Suprapubic skin (tissue), 4 donors: ENCODE measurements at places on chromosomes 4 and X. TPM values are rescaled to one million over a fixed set of nuclear protein-coding genes. Genes with fewer than 3 reads are reported as not detected.

- peaks cover 3% of the 10 kb centered on the region for H3K4me1 ChIP-seq
- H3K36me3 ChIP-seq, result no peaks in the 10 kb centered on the region
- H3K27me3 ChIP-seq, result no peaks in the 10 kb centered on the region
- H3K4me3 ChIP-seq, result no peak overlapping the region
- no peak for DNase-seq
These were observed 54.8 kb downstream of the TLL1 start for GRCh38 chr4:165927815-165928214.

GRCh38 chr4:92451782-92452181, 148.0 kb downstream of the GRID2 start:
- no peak overlapping the region for H3K27ac ChIP-seq
- H3K36me3 ChIP-seq, result no peaks in the 10 kb centered on the region
- DNase-seq, result no peak
- no peak overlapping the region for H3K4me3 ChIP-seq

DNA sequence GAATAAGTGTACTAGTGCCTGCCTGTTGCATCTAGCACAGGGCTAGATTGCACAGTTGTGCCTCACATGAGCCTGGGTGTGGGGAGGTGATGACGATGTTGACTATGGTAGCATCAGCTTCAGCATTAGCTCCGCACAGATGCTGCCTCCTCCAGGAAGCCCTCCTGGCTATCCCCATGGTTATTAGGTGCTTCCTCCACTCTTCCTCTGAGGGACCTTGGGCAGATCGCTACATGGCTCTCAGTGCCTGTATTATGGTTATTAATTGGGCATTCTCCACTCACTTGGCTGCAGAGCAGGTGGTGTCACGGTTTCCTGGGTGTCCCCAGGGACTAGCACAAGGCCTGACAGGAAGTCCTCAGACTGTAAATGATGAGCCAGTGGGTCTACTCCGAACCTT, 325.6 kb downstream of the ARHGAP10 start:
- H3K27ac ChIP-seq, result no peak overlapping the region
- H3K36me3 ChIP-seq, result no peaks in the 10 kb centered on the region
- no peak overlapping the region for H3K4me3 ChIP-seq
- H3K27me3 ChIP-seq, result no peaks in the 10 kb centered on the region
- DNase-seq, result no peak

Gene PF4V1
- not detected for total RNA-seq

- H3K27ac ChIP-seq, result no peak overlapping the region
- no peaks in the 10 kb centered on the region for H3K27me3 ChIP-seq
- no peaks in the 10 kb centered on the region for H3K4me1 ChIP-seq
- H3K4me3 ChIP-seq, result no peak overlapping the region
- H3K36me3 ChIP-seq, result no peaks in the 10 kb centered on the region
- DNase-seq, result no peak
These were observed 60.2 kb downstream of the KCNIP4 start for GRCh38 chr4:21888195-21888976.

- H3K27ac ChIP-seq, result no peak overlapping the region
- no peaks in the 10 kb centered on the region for H3K36me3 ChIP-seq
- H3K4me3 ChIP-seq, result no peak overlapping the region
- no peak for DNase-seq
- peaks cover 66% of the 10 kb centered on the region for H3K27me3 ChIP-seq
These were observed 66.8 kb upstream of the NKX1-1 start for GRCh38 chr4:1472911-1473518.

GRCh38 chr4:7797330-7797729, 142.3 kb downstream of the AFAP1 start:
- H3K27ac ChIP-seq, result no peak overlapping the region
- no peaks in the 10 kb centered on the region for H3K27me3 ChIP-seq
- no peaks in the 10 kb centered on the region for H3K4me1 ChIP-seq
- H3K36me3 ChIP-seq, result peaks cover 48% of the 10 kb centered on the region
- no peak overlapping the region for H3K4me3 ChIP-seq
- DNase-seq, result peak; percentile 23

DNA sequence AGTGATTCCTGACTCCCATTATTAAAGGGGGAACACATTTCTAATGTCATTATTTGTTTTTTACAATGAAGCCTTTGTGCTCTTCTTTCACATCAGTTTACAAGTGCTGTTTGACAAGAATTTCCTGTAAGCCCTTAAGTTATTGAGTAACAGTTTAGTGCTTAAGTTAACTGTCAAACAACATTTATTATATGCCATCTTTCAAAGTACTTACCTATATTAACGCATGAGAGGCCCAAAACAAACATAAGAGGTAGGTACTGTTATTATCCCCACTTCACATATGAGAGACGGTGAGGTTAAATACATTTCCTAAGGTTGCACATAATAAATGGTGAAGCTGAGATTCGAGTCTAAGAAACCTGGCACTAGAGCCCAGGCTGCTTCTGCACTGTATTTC, 56.0 kb upstream of the MAGED1 start:
- no peaks in the 10 kb centered on the region for H3K36me3 ChIP-seq
- H3K4me1 ChIP-seq, result no peaks in the 10 kb centered on the region
- H3K27ac ChIP-seq, result no peak overlapping the region

- H3K27ac ChIP-seq, result no peak overlapping the region
- no peaks in the 10 kb centered on the region for H3K4me1 ChIP-seq
- DNase-seq, result no peak
These were observed 114.5 kb upstream of the ACSL4 start for GRCh38 chrX:109847257-109848187.

DNA sequence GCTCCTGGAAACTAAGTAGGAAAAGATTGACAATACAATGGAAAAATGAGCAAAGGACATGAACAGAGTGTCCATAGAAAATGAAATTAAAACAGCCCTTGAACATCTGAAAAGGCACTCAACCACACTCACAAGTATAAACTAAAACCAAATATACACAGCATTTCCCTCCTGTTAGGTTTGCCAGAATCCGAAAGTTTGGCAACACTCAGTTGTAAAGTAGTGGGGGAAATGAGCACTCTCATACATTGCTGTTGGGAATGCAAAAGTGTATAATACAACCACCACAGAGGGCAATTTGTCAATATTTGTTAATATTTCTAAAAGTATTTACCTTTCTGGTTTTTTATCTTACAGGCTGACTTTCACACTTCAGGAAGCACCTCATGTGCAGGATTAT, 84.2 kb upstream of the TMEM164 start:
- H3K4me3 ChIP-seq, result no peak overlapping the region
- DNase-seq, result no peak
- H3K27ac ChIP-seq, result no peak overlapping the region
- no peaks in the 10 kb centered on the region for H3K4me1 ChIP-seq
- no peaks in the 10 kb centered on the region for H3K36me3 ChIP-seq

Gene FGF16
- not detected for total RNA-seq

DNA sequence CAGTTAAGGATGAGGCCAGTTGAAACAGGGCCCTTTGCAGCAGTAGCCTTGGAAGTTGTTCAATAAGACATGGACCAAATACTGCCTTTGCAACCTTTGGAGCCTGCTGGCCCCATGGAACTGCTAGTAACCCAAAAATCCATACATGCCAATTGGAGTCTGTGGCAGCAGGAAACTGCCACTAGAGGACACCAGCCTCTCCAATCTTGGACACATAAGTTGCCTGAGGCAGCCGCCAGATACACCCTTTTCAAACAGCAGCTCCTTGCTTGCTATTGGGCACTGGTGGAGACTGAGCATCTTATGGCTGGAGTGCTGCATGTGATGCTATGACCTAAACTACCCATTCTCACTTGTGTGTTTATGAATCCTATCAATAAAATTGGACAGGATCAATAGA, 14.8 kb upstream of the LAP3 start:
- H3K4me1 ChIP-seq, result no peaks in the 10 kb centered on the region
- H3K4me3 ChIP-seq, result no peak overlapping the region
- H3K27me3 ChIP-seq, result no peaks in the 10 kb centered on the region
